Stimulated activated CD8-positive, alpha-beta memory T cell treated with anti-CD3 and anti-CD28 coated beads, Interleukin-12 subunit alpha, Interleukin-12 subunit beta, amount 100 ng/mL, for 4 hours (primary cell): ENCODE measurements at places on chromosomes 16 and 17.

- DNase-seq = no peak
Observed at GRCh38 chr17:67491009-67491680, 114.1 kb downstream of the PITPNC1 start.

DNA sequence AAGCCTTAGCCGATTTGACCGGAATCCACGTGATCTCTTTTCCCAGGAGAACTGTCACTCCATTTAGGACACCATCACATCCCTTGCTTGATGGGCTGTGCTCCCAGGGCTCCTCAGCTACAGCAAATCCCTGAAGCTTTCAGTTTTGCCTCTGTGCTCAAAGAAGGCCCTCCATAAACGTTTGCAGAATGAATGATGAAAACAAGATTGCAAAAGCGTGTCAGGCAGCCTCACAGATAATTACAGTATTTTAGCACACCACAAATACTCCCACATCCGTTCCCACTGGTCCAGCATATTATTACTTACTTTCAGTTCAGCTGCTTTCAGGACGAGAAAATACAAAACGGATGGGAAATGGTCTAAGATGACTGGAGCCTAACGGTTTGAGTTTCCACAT, 84.6 kb downstream of the USP31 start:
- DNase-seq = no peak

DNA sequence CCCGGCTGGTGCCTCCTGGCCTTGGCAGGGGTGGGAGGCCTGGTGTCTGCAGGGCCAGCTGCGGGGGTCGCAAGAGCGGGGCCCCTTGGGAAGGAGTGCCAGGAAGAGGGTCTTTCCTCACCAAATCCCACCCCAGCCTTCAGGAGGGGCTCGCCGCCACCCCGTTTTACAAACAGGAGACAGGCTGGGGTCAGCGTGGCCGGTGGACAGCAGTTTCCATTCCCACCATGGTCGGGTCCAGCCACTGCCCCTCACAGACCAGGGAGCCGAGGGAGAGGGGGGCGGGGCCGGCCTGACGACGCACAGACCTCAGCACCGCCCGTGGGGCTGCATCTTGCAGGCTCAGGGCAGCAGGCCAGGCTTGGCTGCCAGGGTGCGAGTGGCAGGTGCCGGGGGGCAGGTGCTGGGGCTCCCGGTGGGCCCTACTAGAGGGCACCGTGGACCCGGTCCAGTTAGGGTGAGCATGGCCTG, 7.6 kb downstream of the CBFA2T3 start:
- no peak for DNase-seq

DNA sequence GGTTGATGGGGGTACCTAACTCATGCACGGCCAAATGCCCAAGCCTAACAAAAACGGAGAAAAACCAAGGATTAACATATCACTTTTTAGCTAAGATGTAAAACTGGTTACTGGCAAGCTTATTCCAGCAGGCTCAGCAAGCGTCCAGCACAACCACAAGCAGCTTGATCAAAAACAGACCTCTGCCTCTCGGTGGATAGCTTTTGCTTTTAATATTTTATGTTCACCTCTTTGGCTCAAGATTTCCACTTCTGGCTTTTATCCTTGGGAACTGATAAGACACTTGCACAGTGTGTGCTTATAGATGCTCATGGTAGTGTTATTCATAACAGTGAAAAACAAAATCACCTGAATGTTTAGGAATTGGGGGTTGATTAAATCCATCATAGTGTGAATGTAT, 206.9 kb upstream of the CACNG5 start:
- no peak for DNase-seq

DNA sequence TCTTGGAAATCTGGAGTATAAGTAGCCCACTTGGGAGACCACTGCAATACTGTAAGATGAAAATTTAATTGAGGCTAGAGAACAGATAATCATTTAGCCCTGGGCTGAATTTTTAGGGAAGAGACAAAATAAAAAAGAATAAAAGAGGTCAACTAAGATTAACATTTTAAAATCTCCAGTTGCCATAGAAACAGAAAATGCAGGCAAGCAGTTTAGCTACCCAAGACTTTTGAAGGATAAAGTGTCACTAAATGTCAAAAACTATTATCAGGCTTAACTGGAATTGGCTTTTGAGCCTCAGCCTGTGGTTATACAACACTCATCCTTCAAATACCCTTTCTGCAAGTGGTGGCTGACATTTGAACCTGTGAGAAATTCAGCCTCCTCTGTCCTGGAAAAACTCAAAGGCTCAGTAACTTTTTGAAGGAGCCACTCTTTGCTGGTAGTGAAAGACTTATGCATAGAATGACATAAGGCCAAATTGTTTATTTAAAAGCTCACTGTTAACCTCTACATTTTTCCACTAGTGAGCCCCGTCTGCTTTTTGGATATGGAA, 220.7 kb upstream of the KCNJ16 start:
- DNase-seq = no peak

- no peak for DNase-seq
Observed at GRCh38 chr17:47937941-47938340, 3.4 kb upstream of the PNPO start.
